HFFc6 (cell line): ENCODE measurements at places on chromosomes 7 and 10. TPM values are rescaled to one million over a fixed set of nuclear protein-coding genes. Genes with fewer than 3 reads are reported as not detected.
A peak's percentile ranks its signal among the peaks of the same experiment; 100 is the strongest.

GRCh38 chr7:75796420-75796819 is 17.2 kb downstream of the CCL24 start:
- H3K4me3 ChIP-seq: no peak overlapping the region
- H3K27me3 ChIP-seq: peaks cover 42% of the 10 kb centered on the region
- no peak overlapping the region for H3K27ac ChIP-seq
- DNase-seq: no peak

- H3K4me1 ChIP-seq: no peaks in the 10 kb centered on the region
- H3K27me3 ChIP-seq: no peaks in the 10 kb centered on the region
- DNase-seq: no peak
- no peaks in the 10 kb centered on the region for H3K36me3 ChIP-seq
Measured at GRCh38 chr7:126361183-126361582, 891.6 kb downstream of the GRM8 start.

GRCh38 chr7:45500257-45500656 is 73.9 kb upstream of the ADCY1 start:
- H3K4me1 ChIP-seq: no peaks in the 10 kb centered on the region
- H3K36me3 ChIP-seq: no peaks in the 10 kb centered on the region
- no peak overlapping the region for H3K4me3 ChIP-seq
- DNase-seq: no peak

DNA sequence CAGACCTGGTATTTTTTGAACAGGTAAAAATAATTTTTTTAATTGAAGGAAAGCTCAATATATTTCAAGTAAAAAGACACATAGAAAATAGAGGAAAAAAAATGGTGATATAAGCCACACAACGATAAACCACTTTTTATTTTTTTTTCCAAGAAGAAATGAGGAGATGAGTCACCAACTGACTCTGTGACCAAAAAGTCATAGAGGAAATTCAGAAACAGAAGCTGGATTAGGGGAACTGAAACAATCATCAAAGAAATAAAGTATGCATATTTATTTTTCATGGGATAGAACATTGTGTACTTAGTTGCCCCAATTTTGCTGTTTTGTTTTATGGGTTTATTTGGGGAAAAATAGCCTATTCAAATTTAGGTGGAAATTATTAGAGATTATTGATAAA is 176.8 kb upstream of the AGR3 start:
- peak overlapping the region; percentile 56; the same call in 1 of the 2 replicates for H3K27ac ChIP-seq
- peaks cover 5% of the 10 kb centered on the region; the same call in 1 of the 2 replicates for H3K36me3 ChIP-seq
- H3K27me3 ChIP-seq: no peaks in the 10 kb centered on the region
- no peak overlapping the region for H3K4me3 ChIP-seq

DNA sequence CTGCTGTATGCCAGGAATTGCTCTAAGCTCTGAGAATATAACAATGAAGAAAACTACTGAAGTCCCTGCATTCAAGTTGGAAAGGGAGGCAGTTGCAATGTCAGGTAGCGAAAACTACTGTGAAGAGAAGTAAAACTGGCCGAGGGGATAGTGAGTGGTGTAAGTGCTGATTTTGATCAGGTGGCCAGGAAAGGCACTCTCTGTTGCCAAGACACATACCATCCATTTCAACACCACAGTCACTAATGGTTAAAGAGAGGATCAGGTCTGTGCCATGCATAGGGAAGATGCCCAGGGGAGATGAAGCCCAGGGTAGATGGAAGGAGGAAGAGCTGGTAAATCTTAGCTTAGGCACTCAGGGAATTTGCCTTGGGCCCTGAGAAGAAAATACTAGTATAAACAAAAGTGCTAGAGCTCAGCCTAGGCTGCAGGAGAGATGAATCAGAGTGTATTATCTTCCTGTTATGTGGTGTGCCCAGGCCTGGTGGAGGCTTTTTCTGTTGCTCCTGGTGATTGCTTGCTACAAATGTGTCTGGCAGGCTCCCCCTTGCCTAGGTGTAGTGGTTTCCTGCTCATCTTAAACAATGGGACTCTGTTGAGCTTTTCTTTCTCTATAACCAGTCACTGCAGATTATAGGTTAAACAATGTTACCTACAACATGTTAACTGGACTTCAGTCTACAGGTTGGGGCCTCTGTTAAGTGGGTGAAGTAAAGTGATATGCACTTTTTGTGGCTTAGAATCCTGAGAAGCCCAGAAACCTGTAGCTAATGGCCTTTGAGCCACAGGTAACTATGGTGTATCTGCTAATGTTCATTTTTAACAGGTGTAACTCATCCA is 125.5 kb downstream of the LRRC4 start:
- H3K27ac ChIP-seq: peak overlapping the region; percentile 77
- peaks cover 13% of the 10 kb centered on the region; the same call in 1 of the 2 replicates for H3K36me3 ChIP-seq
- H3K4me3 ChIP-seq: no peak overlapping the region
- H3K4me1 ChIP-seq: peaks cover 67% of the 10 kb centered on the region
- DNase-seq: peak; percentile 78

DNA sequence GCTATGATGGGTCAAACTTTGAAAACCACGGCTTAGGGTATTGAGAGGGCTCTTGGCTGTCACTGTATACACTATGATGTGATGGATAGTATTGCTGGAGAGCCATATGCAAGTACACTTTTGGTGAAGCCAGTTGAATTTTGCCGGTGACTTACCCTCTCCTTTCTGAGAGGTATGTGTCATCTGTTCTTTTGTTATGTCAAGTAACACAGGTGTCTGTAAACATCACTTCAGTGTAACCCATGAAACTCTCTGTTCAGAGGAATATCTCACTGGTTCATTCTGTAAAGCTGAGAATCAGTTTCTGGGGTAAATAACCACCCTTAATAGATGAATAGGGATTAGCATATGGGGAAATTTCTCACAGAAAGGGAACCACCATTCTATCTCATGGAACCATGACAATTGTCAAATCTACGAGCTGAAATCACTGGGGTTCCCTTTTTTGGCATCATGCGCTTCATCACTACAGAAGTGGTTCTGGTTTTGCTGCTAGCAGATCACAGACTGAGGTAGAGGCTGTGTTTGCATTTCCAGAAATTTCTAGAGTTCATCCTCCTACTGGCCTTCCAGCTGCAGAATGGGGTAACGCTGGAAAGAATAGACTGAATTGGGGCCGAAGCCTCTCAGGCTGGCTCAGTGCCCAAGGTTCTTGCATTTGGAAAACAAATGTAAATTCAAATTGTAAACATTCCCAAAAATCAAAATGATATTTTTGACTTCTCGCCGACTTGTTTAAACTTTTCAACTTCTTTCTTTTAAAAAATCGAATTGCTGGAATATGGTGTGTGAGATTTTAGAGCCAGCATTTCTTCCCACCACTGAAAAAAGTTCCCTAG is 83.3 kb upstream of the CREB5 start:
- no peaks in the 10 kb centered on the region for H3K4me1 ChIP-seq
- no peaks in the 10 kb centered on the region for H3K36me3 ChIP-seq
- no peaks in the 10 kb centered on the region for H3K27me3 ChIP-seq

The LDB1 gene
- total RNA-seq: 55.3 to 62.9 TPM (median 57.1 TPM) in 3 replicates
